ENCODE measurements at places on chromosomes 2 and 18.

- DNase-seq = no peak
These were observed 33.3 kb upstream of the ANKRD62 start for GRCh38 chr18:12060182-12060870.

- no peak for DNase-seq
These were observed 129.3 kb downstream of the HDAC4 start for GRCh38 chr2:239271471-239271870.

DNA sequence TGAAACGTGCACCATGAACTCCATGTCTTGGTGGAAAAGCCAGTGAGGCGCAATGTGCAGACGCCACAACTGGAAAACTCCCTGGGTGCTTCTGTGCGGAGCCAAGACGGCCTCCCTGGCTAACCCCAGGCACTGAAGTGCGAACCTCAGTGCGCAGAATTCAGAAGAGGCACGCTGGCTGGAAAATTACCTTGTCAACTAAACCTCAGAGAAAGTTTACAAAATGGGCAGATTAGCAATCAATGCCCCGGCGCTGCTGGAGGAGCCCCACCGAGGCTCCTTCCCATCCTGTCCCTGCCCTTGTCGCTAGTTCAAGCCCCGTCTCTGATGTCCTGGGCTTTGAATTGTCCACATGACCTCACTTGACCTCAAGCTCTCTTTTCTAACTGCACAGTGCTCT lies 22.2 kb downstream of the SNORC start:
- no peak for DNase-seq

GRCh38 chr2:11974573-11974972 lies 228.1 kb downstream of the LPIN1 start:
- no peak for DNase-seq

- DNase-seq = no peak
These were observed 471.9 kb downstream of the CMPK2 start for GRCh38 chr2:6393819-6394218.

- DNase-seq = no peak
These were observed 47.4 kb upstream of the RMDN2 start for GRCh38 chr2:37877457-37878315.

GRCh38 chr18:3279201-3280185 lies 17.6 kb downstream of the MYL12B start:
- no peak for DNase-seq

DNA sequence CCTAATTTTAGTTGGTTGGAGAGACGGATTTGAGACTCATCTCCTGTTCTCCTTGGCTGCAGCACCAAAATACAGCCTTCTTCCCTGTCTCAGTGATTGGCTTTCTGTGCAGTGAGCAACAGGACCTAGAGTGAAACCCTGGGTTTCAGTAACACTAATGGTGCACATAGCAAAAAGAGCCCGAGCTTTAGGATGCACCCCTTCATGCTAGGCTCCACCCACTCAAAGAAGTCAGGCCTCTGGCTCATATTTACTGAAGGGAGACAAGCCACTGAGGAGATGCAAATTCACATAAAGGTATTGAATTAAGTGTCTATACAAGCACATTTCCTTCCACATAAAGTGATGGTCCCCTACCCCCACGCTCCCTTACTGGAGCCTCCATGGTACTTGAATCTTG lies 131.9 kb upstream of the CHAC2 start:
- no peak for DNase-seq

- no peak for DNase-seq
These were observed 64.0 kb downstream of the NXPH2 start for GRCh38 chr2:138716183-138716582.

- DNase-seq = no peak
These were observed 20.4 kb downstream of the FMNL2 start for GRCh38 chr2:152355409-152355831.

GRCh38 chr2:96325884-96326255 lies 753 bp downstream of the ITPRIPL1 start:
- DNase-seq = no peak

Data from effector memory CD4-positive, alpha-beta T cell (primary cell).